Body of pancreas (tissue), 4 donors: ENCODE measurements at places on chromosomes 5 and 9. TPM values are rescaled to one million over a fixed set of nuclear protein-coding genes. Genes with fewer than 3 reads are reported as not detected.

DNA sequence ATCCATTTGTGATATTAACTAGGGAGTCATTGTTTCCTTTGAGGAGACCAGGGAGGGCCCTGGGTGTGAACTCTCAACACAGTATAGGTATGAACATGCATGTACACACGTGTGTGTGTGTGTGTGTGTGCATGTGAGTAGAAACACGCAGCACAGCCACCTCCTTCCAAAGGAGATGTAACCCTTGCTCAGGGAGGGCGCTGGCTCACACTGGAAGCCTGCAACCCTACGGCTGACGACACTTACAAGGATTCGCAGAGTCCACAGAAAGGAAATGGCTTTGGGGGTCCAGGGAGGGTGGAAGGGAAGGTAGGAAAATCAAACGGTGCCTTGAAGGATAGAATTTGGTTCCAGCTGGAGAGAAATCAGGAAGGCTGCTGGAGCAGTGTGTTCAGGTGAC lies 21.9 kb downstream of the TRIP13 start:
- H3K27ac ChIP-seq, result no peak overlapping the region
- no peak overlapping the region for H3K4me3 ChIP-seq
- H3K4me1 ChIP-seq, result peaks cover 29% of the 10 kb centered on the region
- H3K36me3 ChIP-seq, result no peaks in the 10 kb centered on the region
- no peak for DNase-seq
- no peaks in the 10 kb centered on the region for H3K27me3 ChIP-seq

GRCh38 chr9:16064771-16065170 lies 511.9 kb downstream of the CCDC171 start:
- H3K27me3 ChIP-seq, result no peaks in the 10 kb centered on the region
- H3K4me3 ChIP-seq, result no peak overlapping the region
- no peaks in the 10 kb centered on the region for H3K4me1 ChIP-seq
- no peaks in the 10 kb centered on the region for H3K36me3 ChIP-seq

DNA sequence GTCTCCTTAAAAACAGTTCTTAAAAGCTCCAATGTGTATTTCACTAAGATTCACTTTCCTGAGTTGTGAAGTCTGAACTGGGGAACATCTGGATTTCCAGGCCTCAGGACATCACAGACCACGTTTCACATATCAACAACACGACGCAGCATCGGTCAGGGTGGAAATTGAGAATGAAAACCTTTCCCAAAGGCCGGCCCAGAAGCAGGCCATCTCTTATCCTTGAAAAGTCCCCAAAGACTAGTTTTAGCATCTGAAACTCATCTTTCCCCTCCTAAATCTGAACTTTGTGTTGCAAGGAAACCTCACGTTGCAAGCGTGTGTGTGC lies 96.4 kb upstream of the COL5A1 start:
- DNase-seq, result no peak
- H3K27ac ChIP-seq, result no peak overlapping the region

DNA sequence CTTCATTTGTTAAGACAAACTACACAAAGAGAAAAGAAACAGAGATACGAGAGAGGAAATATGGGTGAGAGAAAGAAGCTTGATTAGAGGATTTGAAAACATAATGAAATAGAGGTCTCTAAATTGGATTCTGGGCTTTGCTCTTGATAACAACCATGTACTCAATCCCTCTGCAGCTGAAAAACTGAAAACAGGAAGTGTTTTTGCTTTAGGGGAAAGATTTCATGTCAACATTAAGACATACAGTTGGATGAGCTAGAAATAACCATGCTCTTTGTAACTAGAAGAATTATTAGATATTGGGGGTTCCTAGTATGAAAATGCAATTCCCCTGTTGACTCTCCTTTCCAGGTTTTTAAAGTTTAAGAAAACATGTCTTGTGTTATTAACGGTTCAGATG lies 21.9 kb downstream of the CRHBP start:
- no peaks in the 10 kb centered on the region for H3K4me1 ChIP-seq
- H3K36me3 ChIP-seq, result no peaks in the 10 kb centered on the region
- H3K27ac ChIP-seq, result no peak overlapping the region

- no peaks in the 10 kb centered on the region for H3K27me3 ChIP-seq
- DNase-seq, result no peak
- no peak overlapping the region for H3K4me3 ChIP-seq
- peaks cover 20% of the 10 kb centered on the region for H3K4me1 ChIP-seq
- no peak overlapping the region for H3K27ac ChIP-seq
Observed at GRCh38 chr5:96297867-96298266, 135.2 kb downstream of the PCSK1 start.

DNA sequence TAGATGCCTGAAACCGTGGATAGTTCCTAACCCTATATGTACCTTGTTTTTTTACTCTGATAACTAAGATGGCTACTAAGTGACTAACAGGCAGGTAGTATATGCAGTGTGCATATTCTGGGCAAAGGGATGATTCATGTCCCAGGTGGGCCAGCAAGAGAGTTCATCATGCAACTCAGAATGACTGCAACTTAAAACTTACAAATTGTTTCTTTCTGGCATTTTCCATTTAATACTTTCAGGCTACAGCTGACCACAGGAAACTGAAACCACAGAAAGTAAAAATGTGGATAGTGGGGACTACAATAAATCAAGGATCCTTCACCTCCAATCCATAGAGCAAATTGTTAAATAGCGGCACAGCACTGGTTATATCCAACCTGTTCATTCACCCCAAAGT lies 30.7 kb upstream of the VCAN start:
- H3K36me3 ChIP-seq, result no peaks in the 10 kb centered on the region
- H3K27me3 ChIP-seq, result no peaks in the 10 kb centered on the region
- H3K4me1 ChIP-seq, result no peaks in the 10 kb centered on the region
- no peak overlapping the region for H3K27ac ChIP-seq
- H3K4me3 ChIP-seq, result no peak overlapping the region

DNA sequence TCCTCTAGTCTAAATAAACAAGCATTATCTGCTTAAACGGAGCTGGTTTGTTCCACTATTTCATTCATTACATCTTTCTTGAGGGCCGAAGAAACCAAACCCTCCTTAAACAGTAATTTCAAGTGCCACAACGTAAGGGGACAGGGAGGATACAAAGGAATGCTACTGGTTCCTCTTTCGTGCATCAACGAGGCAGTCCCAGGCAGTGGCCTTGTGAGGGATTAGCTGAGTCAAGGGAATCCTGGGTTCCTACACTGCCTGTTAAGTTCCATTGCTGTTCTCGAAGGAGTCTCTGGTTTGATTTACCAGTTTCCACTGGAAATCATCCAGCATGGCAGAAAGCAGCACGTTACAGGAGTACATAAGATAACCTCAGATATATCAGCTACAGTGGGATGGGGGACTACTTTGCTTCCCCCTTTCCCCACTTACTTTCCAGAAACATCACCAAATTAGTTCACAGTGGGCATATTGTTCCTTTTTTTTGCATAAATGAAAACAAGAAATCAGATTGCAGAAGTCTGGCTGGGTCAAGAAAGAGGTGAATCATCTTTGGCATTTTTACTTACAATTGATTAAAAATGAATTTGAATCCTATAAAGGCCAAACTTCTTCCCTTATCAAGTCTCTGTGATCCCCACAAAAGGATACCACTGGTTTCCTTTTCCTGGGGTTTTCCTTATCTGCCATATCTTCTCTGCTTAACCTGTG lies 2.5 kb upstream of the RANBP3L start:
- no peaks in the 10 kb centered on the region for H3K36me3 ChIP-seq
- H3K27ac ChIP-seq, result no peak overlapping the region
- no peaks in the 10 kb centered on the region for H3K27me3 ChIP-seq
- DNase-seq, result no peak
- H3K4me3 ChIP-seq, result no peak overlapping the region

DNA sequence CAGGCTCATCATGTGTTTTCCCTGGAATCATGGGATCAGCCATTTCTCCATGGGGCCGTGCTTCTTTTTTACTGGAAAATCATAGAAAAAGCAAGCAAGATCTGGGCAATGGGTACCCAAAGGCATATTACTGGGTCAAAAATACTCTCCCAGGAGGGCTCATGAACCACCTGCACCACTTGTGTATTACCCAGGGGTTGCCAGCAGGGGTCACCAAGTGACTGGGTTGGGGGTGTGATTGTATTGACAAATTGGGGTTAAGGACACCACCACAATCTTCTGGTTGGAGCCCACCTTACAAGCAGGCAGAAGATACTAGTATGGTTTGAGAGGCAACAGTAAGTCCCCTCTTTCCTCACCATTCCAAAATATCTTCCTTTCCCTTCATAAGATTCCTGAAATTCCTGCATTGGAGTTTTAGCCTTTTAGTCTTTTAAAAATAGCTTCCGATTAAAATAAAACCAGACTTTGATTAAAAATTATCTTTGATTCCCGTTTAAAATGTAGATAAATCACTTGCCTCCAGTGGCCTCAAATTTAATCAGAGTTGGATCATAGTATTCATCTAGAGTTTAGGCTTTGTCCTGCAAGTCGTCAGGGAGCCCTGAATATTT lies 603.3 kb downstream of the KIF4B start:
- H3K36me3 ChIP-seq, result no peaks in the 10 kb centered on the region
- no peaks in the 10 kb centered on the region for H3K27me3 ChIP-seq
- H3K27ac ChIP-seq, result no peak overlapping the region
- no peaks in the 10 kb centered on the region for H3K4me1 ChIP-seq
- peak; percentile 31 for DNase-seq
- H3K4me3 ChIP-seq, result no peak overlapping the region

DNA sequence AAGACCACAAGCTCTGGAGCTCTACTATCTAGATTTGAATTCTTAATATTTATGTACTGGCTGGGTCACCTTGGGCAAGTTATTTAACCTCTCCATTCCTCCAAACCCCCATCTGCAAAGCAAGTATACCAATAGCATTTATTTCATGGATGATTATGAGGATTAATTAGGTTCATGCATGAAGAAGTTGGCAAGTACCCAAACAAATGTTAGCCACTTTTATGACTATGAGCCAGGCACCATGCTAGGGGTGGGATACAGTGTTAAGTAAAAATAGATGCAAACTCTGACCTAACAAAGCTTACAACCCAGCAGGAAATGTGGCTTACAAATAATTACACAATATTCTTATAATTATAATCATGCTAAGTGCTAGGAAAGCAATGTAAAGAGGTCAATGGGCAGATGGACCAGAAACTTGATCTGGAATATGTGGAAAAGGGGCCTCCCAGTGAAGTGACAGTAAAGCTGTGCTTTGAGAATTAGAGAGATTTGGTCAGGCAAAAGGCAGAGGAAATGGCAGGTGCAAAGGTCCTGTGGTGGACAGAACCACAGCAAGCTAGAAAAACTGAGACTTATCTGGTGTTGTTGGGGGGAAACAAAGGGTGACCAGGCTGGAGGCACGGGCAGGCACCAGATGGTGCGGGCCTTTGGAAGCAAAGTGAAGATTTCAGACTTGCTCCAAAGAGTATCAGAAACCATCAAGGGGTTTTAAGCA lies 525.2 kb upstream of the TRPC7 start:
- no peak for DNase-seq
- H3K4me1 ChIP-seq, result no peaks in the 10 kb centered on the region
- no peak overlapping the region for H3K4me3 ChIP-seq

Gene KIAA1958
- total RNA-seq, result 5.7 TPM

Gene SPATA31A3
- not detected for total RNA-seq

Gene CTNNAL1
- 15.8 TPM for total RNA-seq

Gene IFNK
- not detected for total RNA-seq

Gene PCDHB4
- total RNA-seq, result 3.3 TPM
